ENCODE measurements at places on chromosomes 3 and 15.

DNA sequence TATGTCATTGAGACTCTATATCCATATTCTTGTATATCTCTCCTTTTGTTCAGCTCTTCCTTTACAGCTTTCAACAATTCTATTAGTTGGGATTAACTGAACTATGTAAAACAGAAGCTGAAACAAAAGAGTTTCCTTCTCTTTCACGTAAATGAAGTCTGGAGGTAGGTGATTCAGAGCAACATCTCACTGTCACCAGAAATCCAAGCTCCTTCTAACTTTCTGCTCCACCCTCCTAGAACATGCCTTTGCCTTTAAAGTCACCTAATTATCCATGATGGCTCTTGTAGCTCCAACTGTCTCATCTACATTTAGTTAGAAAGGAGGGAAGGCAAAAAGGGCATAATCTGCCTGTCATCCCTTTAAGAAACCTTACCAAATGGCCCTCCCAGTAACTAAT is 458.2 kb upstream of the MDFIC2 start:
- DNase-seq = no peak

- no peak for DNase-seq
Measured at GRCh38 chr15:95459273-95459672, 871.2 kb upstream of the NR2F2 start.

DNA sequence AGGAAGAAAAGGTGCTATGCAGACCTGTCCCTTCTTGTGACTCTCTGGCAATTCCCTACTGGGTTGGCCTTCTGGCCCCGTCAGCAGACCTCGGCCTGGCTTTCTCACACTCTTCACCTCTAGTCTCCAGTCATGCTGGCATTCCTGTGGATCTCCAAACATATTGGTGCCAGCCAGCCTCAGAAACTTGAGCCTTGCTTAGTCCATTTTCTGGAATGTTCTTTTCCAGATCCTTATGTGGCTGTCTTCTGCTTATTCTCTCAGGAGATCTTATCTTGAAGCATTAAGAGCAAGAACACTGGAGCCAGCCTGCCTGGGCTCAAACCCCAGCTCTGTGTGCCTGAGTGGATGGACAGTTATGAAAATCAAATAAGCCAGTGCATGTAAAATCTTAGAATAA is 88.2 kb upstream of the NTRK3 start:
- DNase-seq = no peak

- DNase-seq = no peak
Measured at GRCh38 chr3:149306751-149307434, 26.5 kb downstream of the TM4SF18 start.

DNA sequence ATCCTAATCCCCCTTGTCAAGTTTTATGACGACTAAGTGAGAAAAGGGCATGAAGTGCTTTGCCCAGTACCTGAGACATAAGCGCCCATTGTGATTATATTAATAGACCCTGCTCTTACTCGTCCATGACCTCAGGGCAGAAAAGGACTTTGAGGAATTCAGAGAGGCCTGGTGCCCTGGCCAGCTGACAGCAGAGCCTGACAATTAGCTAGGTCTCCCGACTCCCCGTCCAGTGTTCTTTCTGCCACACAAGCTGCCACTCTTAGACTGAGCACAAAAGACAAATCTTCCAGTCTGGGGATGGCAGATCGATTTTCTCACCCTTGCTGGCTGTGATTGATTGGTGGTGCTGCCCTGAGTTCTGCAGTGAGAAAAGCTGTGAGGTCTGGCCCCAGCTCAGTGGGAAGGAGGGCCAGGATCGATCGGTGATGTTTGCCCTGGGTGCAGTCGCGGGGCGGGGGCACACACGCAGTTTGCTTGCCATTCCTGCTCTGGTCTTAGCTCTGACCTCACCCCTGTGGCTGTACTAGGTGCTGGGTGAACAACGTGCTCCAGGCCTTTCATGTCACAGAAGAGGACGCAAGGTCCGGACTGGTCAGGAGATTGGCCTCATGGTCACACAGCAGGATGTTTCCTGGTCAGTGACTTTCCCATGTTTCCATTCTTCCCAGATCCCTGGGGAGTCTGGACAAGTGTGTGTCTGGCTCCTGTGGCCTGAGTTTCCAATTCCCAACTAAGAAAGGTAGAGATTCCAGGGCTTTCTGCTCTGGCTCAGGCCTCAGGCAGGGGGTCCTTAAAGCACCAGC is 67.4 kb upstream of the TLE3 start:
- no peak for DNase-seq

GRCh38 chr3:135218304-135218703 is 423.2 kb downstream of the EPHB1 start:
- DNase-seq = no peak

DNA sequence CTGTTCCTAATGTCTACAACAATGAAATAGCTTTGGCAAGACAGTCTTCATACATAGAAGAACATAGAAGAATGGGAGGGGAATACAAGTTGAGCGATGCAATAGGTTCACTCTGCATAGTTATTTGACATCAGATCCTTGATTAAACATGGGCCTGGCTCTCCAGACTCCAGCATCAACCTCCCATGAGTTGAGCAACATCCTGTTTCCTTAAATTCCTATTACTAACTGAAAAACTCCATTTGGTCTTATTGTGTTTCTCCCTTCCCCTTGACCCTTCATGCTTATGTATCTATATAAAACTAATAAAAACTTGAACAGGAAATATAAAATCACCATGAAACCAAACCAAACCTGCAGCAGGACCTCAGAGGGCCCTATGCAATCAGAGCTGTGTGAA is 304.5 kb upstream of the SATB1 start:
- DNase-seq = no peak

DNA sequence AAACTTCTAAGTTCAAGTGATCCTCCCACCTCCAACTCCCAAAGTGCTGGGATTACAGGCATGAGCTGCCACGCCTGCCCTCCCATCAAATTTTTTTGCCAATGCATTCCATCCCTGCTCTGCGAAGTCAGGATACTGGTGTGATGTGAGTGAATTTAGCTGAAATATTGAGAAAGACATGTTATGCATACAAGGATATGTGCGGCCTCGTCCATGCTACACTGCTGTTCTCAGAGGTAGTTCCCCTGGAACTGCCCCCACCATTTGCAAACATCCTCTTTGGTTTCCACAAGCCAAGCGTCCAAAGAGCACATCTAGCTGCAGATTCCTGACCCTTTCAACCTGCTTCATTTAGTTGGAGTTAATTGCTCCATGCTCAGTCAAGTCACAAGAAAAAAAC is 36.5 kb upstream of the BCL2A1 start:
- no peak for DNase-seq

GRCh38 chr15:95018888-95019545 is 787.7 kb downstream of the MCTP2 start:
- no peak for DNase-seq

DNA sequence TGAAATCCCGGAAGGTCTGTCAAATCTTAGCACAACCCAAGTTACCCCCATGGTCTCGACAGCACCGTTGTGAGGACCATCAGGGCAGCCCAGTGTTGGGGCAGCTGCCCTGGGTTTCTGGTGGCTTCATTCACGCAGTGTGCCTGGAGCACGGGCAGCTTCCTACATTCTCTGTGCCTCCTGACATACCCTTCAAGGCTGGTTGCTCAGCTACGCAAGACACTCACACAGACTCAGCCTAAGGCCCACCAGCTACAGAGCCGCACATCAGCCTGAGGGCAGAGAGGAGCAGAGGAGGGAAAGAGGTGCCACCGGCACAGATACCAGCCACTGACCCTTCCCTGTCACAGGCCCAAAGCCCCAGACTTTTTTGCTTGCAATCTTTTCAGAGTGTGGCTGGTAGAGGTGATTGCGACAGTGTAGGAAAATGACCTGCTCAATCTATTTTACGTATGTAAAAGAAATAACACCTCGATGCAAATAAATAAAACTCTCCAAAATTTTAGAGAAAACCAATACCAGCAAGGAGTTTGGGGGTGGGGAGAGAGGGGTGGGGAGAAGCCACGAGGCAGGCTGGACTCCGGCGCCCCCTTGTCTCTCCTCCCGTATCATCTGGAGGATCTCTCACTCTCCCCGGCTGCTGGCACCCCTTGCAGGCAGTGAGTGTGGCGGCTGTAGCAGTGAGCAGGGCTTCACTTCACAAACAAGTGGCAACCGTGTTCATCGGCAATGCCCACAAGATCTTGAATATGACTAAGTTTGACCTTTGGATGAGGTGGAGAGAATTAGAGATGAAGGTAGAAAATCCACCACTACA is 12.7 kb downstream of the CSPG5 start:
- DNase-seq = no peak

DNA sequence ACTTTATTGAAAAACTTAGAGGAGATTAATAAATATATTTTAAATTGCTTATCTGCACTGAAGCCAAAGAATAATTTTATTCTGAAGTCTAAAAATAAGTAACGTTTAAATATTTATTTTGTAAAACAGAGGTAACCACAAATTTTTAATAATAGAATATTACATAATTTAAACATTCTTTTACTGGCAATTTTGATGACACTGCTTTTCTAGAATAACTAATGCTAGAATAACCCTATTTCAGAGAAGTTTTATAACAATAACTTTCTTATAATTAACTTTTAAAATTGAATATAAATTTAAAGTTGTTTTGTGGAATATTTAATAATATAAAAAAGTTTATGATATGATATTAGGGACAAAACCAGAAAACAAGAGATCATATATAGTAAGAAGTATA is 409.6 kb upstream of the KCNMB2 start:
- no peak for DNase-seq

- no peak for DNase-seq
Measured at GRCh38 chr3:171480526-171480925, 20.3 kb upstream of the TNIK start.

DNA sequence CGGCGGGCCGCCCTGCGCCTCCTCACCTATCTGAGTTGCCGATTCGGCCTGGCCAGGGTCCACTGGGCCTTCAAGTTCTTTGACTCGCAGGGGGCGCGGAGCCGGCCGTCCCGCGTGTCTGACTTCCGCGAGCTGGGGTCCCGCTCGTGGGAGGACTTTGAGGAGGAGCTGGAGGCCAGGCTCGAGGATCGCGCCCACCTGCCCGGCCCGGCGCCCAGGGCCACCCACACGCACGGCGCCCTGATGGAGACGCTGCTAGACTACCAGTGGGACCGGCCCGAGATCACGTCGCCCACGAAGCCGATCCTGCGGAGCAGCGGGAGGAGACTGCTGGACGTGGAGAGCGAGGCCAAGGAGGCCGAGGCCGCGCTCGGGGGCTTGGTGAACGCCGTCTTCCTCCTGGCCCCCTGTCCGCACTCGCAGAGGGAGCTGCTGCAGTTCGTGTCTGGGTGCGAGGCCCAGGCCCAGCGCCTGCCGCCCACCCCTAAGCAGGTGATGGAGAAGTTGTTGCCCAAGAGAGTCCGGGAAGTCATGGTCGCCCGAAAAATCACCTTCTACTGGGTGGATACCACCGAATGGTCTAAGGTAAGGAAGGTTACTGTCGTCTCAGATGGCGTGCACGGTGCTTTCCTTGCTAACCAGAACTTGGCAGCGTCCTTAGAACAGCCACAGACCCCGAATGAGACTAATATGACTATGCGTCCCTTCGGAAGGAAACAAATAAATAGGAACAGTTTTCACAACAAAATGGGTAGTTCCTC is 567 bp downstream of the TICRR start:
- DNase-seq = no peak

DNA sequence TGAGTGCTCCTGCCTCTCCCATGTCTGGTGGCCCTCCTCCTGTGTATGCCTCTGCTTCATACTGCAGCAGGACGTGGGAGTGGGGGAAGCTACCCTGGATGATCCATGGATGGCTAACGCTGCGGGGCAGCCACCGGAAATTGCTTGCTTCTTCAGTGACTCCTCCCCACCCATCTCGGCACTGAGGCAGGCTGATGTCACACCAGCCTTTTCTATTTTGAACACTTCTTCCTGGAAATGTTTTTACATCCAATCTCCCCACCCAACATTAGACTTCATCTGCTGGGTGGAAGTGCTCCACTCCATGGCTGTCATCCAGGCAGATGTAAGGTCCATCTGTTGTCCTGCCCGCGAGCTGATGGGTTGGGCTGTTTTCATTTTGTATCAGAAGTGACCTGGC is 58.9 kb upstream of the MUC13 start:
- no peak for DNase-seq

GRCh38 chr3:81694662-81695061 is 66.8 kb downstream of the GBE1 start:
- DNase-seq = no peak
